ENCODE measurements at places on chromosomes 1 and 21.

DNA sequence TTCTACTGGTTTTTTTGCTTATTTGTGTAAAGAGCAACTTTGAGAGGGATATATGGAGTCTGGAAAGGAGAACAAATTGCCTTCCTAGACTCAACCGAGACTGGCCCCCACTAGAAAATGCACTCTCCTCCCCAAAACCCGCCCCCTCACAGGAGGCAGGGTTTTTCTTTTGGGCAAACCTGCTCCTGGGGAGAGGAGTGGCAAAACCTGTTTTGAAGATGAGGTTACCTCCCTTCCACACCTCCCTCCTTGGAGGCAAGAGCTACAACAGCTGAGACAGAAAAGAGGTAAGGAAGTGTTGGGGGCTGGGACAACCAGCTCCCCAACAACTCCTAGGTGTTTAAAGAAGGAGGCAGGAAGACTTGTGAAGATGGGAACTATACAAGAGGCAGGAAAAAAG is at the start of gene BNIPL:
BNIPL (plus strand) TSS at position 231 of the 400 bp plus-strand sequence; CDS start at position 371, 140 bp downstream.
- no peak for DNase-seq

DNA sequence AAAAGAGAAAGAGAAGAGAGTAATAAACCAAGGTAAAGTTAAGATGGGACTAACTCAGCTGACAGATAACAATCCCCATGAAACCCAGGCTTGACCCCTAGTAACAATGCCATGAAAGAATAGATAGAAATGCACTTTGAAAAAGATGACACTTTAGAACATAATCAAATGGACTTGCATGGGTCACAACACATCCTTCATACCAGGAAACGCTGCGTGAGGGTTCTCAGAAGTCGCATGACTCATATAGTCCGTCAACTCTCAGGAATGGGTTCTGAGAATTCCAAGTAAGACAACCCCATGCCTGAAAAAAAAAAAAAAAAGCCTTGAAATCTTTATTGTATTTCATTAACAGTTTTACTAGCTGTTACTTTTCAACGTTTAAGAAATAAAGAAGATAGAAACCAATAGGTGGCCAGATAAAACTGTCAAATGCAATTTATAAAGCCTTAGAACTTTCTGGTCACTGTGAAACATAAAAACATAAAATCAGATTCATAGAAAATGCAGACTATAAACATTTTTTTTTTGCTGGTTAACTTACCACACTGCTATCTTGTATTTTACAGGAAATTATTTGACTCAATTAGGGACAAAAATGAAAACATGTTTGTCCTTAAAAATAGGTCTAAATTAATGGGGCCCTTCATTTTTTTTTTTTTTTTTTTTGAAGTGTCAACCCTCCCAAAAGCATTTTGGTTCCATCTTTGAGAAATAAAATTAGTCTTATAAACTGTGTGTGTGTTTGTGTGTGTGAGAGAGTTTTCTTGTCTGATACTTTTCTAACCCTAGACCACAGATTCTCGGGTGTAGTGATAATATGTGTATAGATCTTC is 202.1 kb downstream of the NCAM2 start:
- DNase-seq = peak; percentile 25

DNA sequence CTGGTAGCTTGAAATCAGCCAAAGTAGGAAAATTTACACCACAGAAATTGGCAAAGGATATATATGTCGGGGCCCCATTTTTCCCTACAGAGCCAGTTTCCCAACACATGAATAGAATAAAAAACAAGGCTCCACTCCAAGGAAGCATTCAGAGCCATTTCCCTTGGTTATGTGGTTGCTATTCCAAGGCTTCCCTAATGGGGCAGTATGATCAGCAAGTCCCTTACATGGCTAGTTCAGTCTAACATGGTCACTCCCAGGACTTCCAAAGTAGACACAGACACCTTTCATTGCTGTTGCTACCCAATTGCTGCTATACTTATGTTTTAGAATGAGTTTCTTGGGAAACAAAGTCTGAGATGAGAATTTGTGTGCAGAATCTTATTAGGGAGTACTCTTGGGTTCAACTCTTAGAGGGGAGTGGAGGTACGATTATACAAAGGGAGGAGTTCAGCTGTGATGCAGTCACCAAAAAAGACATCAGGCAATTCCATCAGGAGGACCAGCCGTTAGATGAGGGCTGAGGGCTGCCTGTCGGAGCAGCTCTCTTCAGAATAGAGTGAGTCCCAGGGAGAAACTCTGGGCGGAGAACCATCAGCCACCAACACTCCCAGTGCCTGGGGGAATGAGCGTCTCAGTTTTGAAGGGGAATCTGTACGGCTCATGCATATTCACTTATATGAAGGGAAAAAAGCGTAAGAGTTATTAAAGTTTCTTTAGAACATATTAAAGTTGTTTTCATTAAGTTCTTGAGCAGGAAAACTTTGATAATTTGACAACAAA is 92.9 kb downstream of the C21orf91 start:
- no peak for DNase-seq

GRCh38 chr1:107953556-107953955 is 11.4 kb downstream of the VAV3 start:
- no peak for DNase-seq

GRCh38 chr1:217188280-217189237 is 442.3 kb downstream of the GPATCH2 start:
- no peak for DNase-seq

- no peak for DNase-seq
These were observed 112.9 kb downstream of the MAB21L3 start for GRCh38 chr1:116224111-116224510.

GRCh38 chr1:155978973-155979429 is 654 bp upstream of the ARHGEF2 start:
- no peak for DNase-seq

DNA sequence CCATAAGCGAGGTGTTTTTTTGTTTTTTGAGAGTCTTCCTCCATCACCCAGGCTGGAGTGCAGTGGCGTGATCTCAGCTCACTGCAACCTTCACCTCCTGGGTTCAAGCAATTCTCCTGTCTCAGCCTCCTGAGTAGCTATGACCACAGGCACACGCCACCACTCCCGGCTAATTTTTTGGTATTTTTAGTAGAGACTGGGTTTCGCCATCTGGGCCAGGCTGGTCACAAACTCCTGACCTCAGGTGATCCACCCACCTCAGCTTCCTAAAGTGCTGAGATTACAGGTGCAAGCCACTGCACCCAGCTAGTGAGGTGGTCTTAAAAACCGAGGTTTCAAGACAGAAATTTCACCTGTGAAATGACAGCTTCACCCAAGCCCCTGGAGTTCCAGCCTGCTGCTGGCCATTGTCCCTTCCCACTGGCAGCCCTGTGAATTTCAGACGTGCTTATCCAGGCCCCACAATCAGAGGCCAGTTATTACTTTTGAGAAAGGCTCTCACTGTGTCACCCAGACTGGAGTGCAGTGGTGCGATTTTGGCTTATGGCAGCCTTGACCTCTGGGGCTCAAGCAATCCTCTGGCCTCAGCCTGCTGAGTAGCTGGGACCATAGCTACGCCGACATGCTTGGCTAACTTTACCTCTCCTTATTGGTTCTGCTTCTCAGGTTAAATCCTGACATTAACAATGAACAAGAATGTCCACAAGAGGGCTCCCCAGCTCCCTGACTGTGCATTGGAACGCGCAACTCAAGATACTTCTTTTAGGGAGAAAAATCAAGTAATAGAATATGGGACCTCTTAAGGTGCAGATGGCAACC is 19.4 kb downstream of the ENO1 start:
- DNase-seq = no peak

GRCh38 chr1:204454476-204454875 is 40.1 kb downstream of the PIK3C2B start:
- no peak for DNase-seq

- no peak for DNase-seq
These were observed 48.1 kb downstream of the KANK4 start for GRCh38 chr1:62271134-62271533.

DNA sequence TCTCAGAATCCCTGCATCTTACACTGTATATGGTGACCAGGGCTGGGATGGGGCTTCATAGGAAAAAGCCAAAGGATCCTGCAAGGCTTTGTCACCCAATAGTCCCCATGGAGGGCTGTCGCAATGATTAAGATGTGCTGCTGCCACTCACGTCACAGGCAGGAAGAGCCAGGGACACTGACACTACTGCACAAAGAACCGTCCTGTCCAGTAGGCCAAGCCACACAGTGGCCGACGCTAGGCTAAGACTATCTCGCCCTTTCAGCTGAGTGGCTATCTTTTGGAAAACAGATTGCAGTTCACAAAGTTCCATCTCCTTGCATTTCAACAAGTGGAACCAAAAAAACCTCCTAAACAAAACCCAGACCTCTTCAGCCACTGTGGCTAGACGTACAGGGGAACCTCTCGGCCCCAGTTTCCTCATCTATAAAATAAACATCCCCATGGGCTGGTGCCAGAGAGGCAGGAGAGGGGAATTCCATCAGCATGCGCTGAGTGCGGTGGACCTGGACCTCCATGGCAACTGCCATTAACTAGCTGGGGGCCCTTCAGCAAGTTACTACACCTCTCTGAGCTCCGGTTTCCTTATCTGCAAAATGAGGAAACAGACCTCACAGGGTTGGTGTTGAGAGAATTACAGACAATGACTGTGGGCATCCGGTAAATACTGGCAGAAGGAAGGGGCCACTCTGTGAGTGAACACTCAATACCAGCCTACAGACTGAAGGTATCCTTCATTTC is 8.7 kb downstream of the CAPZB start:
- no peak for DNase-seq

GRCh38 chr1:17075470-17076255 is 21.8 kb upstream of the SDHB start:
- DNase-seq = no peak

DNA sequence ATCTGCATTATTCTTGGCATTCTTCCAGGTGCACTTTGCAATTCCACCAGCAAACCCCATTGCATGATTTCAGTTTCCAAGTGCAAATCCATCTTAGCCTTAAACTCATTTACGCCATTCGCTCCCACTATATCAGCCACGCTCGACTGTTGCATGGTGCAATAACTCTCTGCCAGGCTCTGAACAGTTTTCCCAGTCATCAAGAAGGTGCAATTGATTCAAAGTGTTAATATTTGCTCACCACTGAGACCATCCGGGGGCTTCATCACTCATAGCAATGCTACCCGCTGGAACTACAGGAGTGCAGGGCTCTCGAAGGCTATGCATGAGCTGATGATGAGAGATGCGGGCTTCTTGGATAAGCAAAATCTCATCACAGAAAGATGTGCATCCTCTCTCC is 488.2 kb downstream of the OMA1 start:
- no peak for DNase-seq

DNA sequence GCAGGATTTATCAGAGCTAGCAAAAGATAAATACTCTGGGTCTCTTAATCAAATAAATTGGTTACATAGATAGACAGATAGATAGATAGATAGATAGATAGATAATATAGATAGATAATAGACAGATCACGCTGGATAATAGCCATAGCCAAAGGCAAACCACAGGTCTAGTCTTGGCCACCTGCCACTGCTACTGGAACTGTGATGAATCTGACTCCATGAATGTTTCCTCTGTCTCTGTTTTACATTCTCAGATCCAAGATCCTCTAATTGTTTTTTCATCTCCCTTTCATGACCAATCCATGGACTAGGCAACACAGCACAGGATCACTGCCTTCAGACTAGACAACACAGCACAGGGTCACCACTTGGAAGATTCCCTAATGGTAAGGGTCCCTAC is 444.7 kb upstream of the NFIA start:
- DNase-seq = no peak

DNA sequence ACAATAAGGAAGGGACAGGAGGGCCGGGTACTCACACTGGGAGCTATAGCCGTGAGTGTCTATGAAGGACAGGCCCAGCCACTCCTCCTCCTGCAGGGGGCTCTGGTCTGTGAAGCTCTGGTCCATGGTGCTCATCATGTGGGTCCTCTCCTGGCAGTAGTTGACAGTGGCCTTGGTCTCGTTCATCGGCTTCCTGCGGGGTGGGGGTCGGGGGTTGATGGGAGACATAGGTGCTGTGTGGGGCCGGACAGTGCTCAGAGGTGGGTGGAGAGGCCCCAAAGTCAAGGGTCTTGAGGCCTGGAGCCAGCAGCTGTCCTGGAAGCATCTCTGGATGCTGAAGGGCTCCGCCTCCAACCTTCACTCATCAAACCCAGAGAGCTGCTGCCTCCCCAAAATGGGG is 260.4 kb downstream of the PTPRU start:
- no peak for DNase-seq

DNA sequence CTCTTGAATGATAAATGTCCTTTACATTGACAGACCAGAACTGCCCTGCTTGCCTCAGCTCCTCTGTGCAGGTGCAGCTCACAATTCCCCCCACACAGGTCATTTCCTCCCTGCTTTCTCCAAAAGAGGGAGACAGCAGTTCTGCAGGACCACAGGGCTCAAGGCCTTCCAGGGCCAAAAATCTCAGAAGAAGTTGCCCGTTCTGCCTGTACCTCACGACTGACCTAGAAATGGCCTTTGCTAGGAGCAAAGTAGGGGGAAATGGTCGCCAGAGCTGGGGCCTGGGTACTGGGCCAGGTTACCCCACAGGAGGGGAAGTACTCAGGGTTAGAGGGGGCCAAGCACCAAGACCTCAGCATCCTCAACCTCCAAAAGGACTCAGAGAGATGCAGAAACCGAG is 11.1 kb downstream of the RNU1-2 start:
- no peak for DNase-seq

DNA sequence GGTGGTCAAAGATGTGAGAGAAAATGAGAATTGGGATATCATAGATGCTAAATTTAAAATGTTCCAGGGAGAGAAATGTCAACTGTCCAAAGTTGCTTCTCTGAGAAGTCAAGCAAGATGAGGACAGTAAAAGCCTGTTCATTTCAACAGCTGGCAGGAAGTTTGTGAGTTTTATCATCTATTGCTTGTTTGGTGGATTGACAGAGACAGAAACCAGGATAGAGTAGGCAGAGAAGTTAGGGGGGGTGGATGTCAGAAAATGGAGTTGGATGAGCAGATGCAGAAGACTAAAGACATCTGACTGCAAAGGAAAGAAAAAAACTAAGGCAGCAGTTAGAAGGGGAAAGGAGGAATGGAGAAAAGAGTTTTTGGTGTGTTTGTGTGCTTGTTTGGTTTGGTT is 78.4 kb downstream of the AK5 start:
- no peak for DNase-seq

DNA sequence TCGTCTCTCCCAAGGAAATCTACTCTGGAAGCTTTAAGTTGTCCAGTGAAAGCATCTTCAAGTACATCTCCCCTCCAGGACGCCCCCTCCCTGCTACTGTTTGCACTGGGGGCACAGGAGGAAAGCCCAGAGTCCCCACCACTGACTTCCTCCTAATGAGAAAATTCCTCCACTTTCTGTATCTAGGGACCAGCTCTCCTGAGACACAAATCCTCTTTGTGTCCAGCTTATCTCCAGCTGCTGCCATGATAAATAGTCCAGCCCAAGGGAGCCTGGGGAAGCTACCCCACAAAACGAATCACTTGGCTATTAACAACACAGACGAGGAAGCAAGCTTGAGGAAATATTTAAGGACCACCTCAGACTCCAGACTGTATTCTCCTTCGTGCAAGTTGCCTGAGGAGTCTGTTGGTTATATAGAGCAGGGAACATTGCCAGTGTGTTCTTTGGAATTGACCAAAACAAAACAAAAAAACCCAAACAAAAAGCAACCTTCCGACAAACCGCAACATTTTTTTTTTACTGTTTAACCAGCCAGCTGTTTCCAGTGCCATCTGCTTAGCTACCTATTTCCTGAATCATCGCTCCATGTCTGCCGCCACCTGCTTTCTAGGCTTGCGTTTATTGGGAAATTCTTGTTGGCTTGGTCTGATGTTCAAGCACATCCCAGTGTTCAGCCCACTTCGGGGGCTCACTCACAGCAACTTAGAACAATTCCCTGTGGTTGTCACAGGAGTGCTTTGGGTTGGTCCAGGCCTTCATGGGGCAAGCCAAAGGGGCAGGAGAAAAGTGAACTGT is 7.7 kb downstream of the C1orf226 start:
- DNase-seq = no peak

- peak; percentile 69 for DNase-seq
These were observed 44.9 kb upstream of the COL6A2 start for GRCh38 chr21:46052703-46053651.

GRCh38 chr1:236575523-236575922 is 28.8 kb downstream of the HEATR1 start:
- DNase-seq = no peak

All from stimulated activated CD8-positive, alpha-beta memory T cell treated with anti-CD3 and anti-CD28 coated beads, Interleukin-15, amount 100 ng/mL, for 48 hours (primary cell).